Ureter (tissue), 1 donor: ENCODE measurements at places on chromosomes 16 and 17. TPM values are rescaled to one million over a fixed set of nuclear protein-coding genes. Genes with fewer than 3 reads are reported as not detected.

RAB11FIP4 gene
- total RNA-seq, result 40.7 TPM

GRCh38 chr17:39563476-39563875, 44.2 kb downstream of the NEUROD2 start:
- DNase-seq, result no peak

DNA sequence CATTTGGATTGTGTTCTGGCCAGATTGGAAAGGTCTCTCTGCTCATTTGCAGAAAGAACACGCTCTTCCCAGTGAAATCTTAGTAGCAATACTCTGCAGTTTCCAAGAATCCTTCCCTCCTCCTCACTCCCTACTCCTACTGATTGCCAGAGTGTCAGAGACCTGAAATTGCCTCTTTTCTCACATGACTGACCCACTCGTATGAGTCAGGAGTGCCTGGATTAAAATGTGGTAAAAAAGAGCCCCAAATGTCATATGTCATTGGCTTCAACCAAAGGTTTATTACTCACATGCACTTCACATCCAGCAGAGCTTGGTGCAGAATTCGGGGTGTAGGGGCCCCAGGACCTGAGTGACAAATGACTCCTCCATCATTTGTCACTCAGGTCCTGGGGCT, 39.7 kb upstream of the IRX3 start:
- no peak for DNase-seq

RNF157 gene
- 4.3 TPM for total RNA-seq

DNA sequence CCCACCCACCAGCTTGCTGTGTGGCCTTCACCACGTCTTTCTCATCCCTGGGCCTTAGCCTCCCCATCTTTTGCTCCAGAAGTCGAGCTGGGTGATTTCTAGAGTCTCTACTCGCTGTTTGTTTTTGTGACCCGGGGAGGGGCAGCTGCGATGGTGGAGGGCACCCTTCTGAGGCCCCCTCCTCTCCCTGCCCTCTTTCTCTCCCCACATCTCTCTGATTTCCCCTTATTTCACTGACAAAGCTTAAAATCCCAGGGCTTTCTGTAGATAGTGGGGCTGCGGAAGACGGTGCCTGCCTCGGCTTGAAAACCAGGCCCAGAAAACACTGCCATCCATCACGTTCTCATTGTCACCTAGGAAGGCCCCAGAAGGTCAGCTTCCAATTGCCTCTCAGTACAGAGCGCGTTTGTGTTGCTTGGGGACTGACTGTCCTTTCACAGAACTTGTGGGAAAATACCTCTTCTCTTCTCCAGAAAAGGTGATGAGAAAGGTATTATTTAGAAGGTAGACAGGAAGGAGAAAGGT, 95.1 kb downstream of the NTN1 start:
- no peak for DNase-seq

DNA sequence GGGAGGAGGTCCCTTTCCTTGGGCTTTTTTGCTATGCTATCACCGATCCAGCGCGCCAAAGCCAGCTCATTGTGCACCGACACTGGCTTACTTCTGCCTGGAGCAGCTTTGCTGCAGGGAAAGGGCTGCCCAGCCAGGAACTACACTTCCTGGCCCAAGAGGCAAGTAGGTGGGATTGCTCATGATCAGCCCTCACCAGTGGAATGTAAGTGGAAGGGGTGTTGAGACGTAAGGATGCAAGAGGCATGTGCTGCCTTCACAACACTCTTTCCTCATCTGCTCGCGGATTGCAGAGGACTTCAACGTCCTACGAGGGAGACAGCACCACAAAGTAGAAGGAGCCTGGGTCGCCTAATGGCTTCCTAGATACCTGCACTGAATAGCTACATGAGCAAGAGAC, 104.3 kb upstream of the FOXF1 start:
- no peak for DNase-seq

DNA sequence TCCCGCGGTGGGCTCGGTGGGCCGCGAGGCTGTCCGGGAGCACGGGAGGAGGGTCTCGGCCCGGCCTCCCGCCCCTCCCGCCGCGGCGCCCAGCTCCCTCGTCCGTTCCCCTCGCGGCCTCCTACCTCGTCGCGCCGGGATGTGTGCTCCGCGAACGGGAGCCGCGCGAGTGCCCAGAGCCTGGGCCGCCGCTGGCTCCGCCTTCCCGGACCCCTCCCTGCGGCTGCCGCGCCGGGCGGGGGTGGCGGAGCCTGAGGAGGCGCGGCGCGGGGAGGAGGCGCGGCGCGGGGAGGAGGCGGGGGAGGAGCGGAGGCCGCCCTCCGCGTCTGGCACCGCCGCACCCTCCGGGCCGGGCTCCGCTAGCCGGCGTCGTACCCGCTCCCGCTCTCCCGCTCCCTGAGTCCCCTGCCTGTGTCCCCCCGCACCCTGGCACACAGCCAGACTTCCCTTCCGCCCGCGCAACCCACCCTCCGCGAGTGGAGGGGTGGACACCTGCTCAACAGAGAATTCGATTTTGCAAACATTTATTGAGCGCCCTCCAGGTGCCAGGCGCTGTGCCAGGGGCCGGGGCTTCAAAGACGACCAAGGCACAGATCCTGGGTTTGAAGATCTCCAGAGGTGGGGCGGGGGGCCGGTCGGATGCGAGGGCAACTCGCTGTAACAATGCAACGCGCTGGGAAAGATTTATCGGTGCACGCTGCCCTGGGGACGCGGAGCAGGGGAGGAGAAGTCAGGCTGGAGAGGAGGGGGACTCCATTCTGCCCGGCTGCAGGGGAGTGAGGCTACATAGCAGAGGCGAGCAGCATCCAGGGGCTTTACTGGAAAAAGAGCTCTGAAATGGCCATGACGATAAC, at the start of gene MPP3:
MPP3 (minus strand) TSS at position 171 of the 854 bp plus-strand sequence. CDS start 1,240 bp downstream, outside the sequence.
- DNase-seq, result peak; percentile 51

TMEM92 gene
- 3.0 TPM for total RNA-seq

MYO15B gene
- 267 TPM for total RNA-seq

CDH1 gene
- 428 TPM for total RNA-seq

- no peak for DNase-seq
These were observed 109.9 kb downstream of the GNAO1 start for GRCh38 chr16:56300891-56301850.

DNA sequence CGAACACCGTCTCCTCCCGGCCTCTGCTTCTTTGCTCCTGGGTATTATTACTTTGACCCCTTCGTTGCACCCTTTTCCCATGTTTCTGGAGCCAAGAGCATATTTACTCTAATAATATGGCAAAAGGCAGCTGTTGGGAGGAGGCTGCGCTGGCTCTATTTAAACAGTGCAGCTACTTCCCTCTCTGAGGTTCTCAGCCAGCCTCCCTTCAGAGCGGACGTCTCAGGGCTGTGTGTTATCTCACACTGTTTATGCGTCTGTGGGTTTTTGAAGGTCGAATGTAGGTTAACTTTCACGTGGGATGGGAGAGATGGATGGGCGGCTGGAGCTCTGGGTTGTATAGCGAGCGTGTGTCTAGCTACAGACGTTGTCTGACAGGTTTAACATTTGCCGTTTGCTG, 45.3 kb downstream of the COX4I1 start:
- DNase-seq, result no peak

CFAP119 gene
- total RNA-seq, result 8.7 TPM

GPR139 gene
- not detected for total RNA-seq

- peak; percentile 75 for DNase-seq
These were observed at the start of gene ABHD15 for GRCh38 chr17:29566473-29567303. ABHD15 (minus strand) TSS chr17:29567037; CDS start chr17:29566966, 71 bp downstream.

DNA sequence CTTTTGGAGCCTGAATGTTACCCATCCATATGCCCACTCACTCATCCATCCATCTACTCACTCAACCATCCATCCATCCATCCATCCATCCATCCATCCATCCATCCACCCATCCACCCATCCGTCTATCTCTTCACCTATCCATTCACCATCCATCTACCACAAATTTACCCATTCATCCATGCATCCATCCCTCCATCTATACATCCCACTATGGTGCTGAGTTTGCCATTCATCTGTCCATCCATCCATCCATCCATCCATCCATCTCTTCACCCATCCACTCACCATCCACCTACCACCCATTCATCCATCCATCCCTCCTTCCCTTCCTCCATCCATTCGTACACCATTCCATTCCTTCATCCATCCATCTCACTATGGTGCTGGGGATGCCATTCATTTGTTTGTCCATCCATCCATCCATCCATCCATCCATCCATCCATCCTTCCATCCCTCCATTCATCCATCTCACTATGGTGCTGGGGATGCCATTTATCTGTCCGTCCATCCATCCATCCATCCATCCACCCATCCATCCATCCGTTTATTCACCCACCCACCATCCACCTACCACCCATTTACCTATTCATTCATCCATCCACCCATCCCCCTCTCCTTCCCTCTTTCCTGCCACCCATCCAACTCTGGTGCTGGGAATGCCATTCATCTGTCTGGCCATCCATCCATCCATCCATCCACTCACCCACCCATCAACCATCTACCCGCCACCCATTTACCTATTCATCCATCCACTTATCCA, 39.7 kb downstream of the RGS9 start:
- DNase-seq, result no peak

SGCA gene
- 16.9 TPM for total RNA-seq

GRCh38 chr16:53881371-53881770, 177.4 kb downstream of the FTO start:
- DNase-seq, result no peak

DNA sequence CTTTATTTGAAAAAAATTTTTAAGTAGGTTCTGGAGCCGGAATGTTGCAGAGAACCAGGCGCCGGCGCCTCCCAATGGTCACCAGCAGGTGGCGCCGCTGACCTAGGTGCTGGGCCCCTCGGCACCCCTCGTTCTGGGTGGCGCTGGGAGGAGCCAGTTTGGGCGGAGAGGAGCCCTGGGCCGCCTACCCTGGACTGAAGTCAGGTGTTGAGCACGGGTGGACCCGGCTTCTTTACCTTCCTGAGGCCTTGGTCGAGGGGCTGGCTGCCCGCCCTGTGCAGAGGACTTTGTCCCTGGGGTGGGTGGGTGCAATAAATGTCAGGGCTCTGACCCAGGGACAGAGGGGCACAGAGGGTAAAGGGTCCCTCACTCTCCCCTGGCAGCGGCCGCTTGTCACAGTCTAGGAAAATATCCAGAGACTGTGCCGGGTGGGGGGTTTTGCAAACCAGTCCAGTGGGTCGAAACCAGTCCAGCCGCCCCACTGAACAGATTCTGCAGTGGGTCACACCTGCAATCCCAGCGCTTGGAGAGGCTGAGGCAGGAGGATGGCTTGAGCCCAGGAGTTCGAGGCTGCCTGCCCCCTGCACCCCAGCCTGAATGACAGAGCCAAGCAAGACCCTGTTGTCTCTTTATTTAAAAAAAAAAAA, 30.1 kb upstream of the TNFRSF13B start:
- peak; percentile 80 for DNase-seq

DNA sequence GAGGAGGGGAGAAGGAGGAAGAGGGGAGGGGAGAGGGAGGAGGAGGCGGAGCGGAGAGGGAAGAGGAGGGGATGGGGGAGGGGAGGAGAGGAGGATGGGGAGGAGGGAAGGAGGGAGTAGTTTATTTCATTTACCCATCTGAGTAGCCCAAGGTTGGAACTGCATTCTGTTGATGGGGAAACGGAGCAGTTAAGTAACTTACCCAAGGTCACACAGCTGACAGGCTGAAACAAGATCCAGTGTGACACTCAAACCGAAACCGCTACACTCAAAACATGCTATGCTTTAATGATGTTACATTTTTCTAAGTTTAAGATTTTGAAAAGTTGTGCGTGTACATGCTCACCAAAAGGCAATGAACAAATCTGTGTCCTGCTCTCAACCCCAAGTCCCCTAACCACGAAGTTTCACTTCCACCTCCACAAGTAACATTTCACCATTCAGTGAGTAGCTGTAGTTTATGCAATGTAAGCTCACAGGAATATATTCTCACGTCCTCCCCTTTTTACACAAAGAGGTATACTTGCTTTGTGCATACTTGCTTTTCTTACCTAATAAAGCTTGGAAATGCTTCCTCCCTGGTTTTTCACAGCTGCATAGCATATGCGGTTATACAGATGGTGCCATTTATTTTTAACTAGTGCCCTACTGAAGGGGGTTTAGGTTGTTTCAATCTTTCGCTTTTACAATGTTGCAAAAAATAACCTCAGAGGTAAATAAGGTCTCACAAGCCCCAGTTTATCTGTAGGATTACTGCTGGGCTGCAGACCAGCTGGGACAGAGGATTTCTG, 275.3 kb downstream of the PARN start:
- DNase-seq, result no peak

- DNase-seq, result no peak
These were observed 141.1 kb downstream of the CCDC182 start for GRCh38 chr17:57603978-57604377.

GRCh38 chr16:87531418-87531817, 38.6 kb upstream of the ZCCHC14 start:
- DNase-seq, result no peak

GRCh38 chr17:6495450-6496115, 51.3 kb downstream of the PIMREG start:
- no peak for DNase-seq

GRCh38 chr16:74372953-74373846, 2.9 kb upstream of the NPIPB15 start:
- DNase-seq, result no peak

DNA sequence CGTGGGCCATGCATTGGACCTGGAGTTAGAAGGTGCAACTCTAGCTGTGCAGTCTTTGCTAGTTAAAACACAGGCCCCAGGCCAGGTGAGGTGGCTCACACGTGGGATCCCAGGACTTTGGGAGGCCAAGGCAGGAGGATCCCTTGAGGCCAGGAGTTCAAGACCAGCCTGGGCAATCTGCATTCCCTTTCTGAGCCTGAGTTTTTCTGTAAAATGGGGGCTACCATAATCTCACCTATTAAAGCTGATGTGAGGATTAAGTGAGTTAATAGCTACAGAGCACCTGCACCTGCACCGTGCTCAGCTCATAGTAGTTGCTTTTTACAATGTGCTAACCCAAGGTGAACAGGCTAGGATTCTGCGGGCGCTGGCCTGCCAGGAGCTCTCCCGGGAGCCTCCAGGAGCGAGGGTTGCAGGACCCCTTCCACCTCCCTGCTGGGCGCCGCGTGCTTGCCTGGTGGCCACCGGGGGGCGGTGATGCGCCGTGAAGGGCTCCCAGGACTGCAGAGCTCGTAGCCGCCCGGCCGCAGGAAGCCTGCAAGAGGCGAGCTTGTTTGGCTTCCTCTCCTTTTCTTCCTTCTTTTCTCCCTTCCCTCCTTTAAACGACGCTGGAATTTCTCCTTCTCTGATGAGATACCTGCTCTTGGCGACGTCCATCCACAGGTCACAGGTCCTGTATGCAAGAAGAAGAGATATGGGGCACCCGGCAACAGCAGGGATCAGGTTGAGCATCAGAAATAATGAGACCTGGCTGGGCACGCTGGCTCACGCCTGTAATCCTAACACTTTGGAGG, 51.3 kb downstream of the ZFP90 start:
- peak; percentile 62 for DNase-seq

PMP22 gene
- total RNA-seq, result 117 TPM

- no peak for DNase-seq
These were observed 12.7 kb upstream of the ANKFY1 start for GRCh38 chr17:4276514-4276913.

GRCh38 chr16:49856672-49857330, 889 bp upstream of the ZNF423 start:
- DNase-seq, result peak; percentile 86

GRCh38 chr17:57499648-57500049, 243.3 kb downstream of the MSI2 start:
- no peak for DNase-seq

- DNase-seq, result no peak
These were observed 278.9 kb downstream of the SNX29 start for GRCh38 chr16:12255473-12255872.

CACNG4 gene
- total RNA-seq, result 0.57 TPM
